ENCODE measurements at places on chromosomes 6 and 20.

- DNase-seq, result no peak
These were observed 129.6 kb downstream of the ZDHHC14 start for GRCh38 chr6:157510323-157511188.

DNA sequence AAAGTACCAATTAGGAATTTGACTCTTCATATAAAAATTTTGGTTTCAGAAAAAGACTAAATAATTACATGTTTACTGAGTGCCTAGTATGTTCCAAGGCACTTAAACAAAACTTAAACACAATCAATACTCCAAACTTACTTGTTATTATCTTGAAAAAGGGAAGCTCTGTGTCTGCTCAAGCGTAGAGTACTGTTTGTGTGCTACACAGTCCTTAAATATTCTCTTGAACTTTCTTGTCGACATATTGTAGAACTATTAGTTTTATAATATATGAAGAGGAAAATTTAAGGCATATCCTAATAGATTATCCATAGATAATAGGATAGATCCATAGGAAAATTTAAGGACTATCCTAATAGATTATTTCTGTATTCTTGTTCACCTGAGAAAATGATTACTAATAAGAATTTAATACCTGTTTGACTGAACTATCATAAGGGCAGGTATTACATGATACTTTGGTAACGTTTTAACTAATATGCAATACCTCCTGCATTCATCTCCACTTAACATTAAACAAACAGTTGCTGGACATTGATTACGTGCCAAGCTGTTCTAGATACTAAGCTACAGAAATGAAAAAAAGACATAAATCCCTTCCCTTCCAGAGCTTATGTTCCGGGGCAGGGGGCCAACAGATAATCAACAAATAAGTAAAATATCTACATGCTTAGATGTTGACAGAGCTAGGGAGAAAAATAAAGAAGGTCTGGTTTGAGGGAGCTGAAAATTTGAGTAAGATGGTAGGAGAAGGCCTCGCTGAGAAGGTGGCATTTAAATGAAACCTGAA lies 115.2 kb upstream of the BCLAF1 start:
- no peak for DNase-seq

DNA sequence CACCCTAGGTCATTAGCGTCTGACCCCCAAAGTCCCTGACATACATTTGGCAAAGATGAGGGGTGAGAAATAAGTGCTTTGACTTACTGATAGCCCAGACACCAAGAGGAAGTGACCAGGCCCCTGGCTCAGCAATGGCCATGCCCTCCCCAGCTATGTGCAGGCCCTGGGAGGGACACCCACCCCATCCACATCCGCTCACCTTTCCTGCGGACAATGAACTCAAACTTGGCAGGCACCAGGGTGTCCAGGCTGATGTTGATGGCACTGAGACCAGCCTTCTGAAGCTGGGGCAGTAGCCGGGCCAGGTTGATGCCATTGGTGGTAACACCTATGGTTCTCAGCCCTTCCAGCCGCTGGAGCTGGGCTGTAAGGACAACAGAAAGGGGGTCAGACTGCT lies 18.4 kb downstream of the MOCS1 start:
- no peak for DNase-seq

DNA sequence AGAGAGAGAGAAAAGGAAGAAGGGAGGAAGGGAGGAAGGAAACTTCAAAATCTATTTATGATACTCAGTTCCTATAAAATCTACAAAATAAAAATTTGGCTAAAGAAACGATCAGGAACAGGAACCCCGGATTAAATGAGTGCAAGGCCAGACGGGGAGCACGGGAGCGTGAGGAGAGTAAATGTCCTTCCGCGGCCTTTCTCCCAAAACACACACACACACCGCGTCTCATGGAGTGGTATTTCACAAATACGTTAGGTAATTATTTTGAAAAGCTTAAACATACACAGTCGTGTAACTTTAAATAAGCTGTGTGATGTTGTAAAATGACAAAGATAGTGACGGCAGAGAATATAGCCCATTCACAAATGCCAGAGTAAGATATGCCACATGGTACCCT lies 125.7 kb upstream of the AFDN start:
- DNase-seq, result no peak

DNA sequence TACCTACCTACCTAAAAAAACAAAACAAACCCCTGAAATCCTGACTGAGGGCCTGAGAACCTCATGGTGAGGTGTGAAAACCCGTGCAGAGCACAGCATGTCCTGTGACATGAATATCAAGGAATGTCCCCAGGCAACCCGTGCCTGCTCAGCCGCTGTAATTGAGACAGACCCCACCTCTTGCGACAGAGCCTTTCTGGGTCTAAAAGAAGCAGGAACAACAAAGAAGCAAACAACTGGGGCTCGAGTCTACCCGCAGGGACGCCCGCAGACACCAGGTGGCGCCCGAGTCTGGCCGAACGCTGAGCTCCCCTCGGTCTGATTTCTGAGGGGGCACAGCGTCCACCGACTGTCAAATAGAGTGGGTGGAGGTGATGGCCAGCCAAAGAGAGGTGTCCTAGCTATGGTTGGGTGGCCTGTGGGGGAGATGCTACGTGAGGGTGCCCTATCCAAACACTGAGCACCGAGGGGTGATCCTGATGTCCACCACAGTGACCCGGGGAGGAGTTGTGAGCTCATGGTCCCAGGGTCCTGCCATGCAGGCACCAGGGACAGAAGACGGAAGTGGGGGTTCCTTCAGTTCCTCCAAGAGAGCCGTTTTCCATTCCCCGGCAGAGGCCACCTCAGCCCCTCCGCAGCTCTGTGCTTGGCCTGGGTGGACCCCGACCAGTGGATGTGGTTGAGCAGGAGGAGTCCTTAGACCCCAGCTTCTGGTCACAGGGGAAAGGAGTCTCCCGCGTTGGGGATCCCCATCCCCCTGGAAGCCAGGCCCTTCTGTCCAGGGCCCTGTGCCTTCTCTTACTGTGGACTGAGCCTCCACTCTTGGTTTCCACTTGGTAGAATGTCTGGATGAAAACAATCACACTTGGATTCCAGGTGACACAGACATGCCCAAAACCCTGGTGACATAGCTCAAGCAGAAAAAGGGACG lies 268.2 kb downstream of the CDC5L start:
- peak; percentile 34 for DNase-seq

DNA sequence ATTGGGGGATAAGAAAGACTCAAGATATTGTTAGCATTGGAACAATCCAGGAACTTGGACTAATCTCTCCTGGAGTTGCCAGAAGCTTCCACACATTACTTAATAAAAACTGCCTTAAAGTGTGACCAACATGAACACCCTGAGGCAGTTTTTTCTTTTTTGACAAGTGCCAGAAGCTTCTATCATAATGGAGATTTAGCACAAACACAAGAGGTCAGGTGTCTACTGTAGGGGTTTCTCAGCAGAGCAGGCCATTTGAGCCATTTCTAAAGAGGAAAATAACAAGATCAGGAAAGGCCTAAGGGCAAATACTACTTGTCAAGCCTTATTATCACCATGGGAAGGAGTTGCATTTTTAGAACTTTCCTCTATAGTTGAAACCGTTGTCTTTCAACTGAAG lies 361.5 kb downstream of the EPM2A start:
- no peak for DNase-seq

DNA sequence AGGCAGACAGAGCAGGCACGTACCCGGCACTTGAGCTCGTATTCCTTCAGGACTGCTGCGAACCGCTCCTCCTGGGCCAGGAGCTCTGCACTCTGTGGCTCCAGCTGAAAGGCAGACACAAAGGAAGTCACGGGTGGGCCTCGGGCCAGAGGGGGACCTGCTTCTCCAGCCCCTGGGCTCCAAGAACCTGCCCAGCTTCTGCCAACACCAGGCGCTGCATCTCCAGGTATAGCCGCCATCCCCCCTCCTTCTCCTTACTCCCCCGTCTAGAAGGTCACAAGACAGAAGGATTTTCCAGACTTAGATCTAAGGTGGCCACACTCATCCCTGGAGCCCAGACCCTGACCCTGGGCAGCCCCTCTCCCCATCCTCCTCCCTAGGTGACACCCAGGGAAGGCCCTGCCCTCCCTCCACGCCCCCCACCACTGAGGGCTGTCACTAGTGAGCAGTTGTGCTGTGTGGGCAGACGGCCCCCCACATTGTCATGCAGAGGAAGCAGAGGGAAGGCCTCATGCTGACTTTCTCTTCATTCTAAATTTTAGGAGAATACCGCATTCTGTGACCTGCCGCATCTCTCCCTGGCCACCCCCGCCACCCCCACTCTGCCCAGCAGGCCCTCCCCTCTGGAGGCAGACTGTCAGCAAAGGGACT lies 81.9 kb downstream of the GINS1 start:
- no peak for DNase-seq

GRCh38 chr20:56916345-56916622 lies 287.2 kb downstream of the TFAP2C start:
- no peak for DNase-seq

DNA sequence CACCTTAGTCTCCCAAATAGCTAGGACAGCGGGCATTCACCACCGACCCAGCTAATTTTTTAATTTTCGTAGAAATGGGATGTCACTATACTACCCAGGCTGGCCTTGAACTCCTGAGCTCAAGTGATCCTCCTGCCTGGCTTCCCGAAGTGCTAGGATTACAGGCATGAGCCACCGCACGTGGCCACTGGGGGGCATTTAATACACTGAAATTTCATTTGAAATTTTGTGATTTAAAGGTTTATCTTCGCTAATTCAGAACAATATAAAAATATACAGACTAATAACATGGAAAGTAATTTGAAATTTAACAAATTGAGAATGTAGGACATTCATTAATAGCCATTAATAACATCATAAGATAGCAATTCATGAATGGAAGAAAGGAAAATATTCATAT lies 20.5 kb upstream of the TBC1D32 start:
- no peak for DNase-seq

DNA sequence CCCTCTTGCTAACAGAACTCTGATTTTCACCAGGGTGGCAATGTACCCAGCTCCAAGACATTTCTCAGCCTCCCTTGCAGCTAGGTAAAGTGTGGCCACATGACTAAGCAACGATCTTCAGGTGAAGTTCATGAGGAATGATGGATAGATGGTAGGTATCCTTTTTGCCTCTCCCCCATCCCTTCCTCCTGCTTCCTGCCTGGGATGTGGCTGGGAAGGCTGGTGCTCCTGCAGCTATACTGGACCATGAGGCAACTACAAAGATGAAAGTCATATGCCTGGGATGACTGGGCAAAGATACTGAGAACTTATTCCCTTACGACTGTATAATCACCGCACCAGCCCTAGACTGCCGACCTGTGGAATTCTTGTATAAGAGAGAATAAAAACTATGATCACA lies 13.4 kb downstream of the ZNF335 start:
- no peak for DNase-seq

DNA sequence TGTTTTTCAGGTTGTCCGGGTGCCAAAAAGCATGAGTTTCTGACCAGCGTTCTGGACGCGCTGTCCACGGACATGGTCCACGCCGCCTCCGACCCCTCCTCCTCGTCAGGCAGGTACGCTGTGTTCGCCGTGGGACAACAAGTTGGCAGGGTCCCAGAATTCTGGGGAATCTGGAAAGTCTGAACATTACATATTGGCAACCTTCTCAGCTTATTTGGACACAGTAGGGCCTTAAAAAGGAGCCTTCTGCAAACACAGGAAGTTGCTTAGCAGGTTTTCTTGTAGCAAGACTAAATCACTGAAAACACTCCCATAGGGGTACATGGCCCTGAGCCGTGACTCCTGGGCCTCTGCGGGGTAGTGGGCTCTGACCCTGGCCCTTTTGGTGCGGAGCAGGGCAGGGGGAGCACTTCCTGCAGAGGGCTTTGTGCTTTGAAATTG lies 209.7 kb downstream of the SMOC2 start:
- no peak for DNase-seq

DNA sequence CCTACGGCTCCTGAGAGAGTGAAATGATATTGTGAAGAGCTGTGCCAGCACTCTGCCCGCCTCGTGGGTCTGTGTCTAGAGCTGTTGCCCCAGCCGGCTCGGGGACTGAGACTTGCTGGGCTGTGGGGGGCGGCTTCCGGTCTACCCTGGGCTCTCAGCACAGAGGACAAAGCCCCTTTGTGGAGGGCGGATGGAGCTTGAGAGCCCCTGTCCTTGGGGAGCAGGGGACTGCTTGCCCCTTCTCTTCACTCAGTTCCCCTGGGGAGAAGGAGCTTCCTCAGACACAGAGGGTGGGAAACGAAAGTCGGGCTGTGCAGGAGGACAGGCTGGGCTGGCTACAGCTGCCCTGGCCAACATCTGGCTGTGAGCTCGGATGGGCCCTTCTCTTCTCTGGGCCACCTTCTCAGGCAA lies 11.0 kb downstream of the SRC start:
- DNase-seq, result no peak

DNA sequence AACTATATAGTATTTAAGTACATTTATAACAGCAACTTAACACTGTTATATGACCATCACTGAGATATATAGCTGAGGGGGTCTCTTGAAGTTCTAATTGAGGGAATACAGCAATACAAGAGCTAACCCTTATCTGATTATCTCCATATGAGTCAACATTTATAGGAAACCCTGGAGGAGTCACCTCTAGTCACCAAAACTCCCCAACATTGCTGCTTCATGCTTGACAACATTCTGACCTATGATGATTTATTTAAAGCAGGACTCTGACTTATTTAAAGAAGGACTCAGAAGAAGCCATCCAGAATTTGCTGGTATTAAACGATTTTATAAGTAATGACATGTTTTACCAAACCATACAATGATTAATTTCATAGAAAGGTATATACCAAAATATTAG lies 182.6 kb upstream of the NOX3 start:
- no peak for DNase-seq

GRCh38 chr6:168562576-168563151 lies 121.7 kb downstream of the SMOC2 start:
- no peak for DNase-seq

DNA sequence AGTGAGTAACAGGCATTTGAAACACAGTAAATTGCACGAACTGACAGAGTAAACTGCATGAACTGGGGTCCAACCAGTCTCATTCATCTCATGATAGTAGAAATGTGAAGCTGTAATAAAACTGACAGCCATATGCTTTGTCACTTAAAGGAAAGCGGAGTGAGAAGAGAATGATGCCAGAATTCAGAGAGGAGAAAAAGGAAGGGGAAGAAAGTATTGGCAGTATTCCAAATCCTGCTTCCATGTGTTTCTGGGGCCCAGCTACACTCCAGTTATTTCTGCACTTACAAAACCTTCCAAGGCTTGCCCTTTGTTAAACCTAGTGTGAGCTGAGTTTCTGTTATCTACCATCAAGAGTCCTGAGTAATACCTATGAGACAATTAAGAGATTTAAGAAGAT lies 17.2 kb downstream of the SNX14 start:
- no peak for DNase-seq

DNA sequence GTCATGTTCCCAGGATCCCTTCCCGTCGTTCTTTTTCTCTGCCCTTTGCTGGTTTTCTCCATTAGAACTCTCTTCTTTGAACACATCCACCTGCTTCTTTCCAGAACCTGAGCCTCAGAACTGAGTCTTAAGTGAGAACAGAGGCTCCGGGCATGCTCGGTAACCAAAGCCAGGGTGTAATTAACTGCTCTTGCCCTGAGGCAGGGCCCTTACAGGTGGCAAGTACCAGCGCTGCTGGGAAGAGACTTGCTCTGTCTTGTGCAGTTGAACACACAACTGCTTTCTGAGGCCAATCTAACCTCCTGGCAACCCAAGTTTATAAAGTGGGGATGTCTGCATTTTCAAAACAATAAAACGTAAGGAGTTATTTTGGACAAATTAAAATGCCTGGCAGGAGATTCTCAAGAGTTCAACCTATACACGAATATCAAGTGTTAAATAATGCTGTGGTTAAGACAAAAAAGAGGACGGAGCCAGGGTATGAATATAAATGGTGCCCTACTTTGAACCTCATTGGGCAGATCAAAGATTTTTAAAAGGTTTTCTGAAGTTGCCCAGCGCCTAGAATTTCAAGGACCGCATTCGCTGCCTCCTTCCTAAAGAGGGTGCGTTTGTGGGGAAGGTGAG lies 12.4 kb upstream of the DEK start:
- no peak for DNase-seq

Measured in SIG-M5 (cell line).